Right lung (tissue), 10 donors: ENCODE measurements at places on chromosomes 3 and 15.
A peak's percentile ranks its signal among the peaks of the same experiment; 100 is the strongest.

- DNase-seq, result peak; percentile 82
These were observed 225.1 kb upstream of the C2CD4B start for GRCh38 chr15:62389885-62390790.

- no peak for DNase-seq
These were observed 55.7 kb downstream of the MB21D2 start for GRCh38 chr3:192861972-192862371.

DNA sequence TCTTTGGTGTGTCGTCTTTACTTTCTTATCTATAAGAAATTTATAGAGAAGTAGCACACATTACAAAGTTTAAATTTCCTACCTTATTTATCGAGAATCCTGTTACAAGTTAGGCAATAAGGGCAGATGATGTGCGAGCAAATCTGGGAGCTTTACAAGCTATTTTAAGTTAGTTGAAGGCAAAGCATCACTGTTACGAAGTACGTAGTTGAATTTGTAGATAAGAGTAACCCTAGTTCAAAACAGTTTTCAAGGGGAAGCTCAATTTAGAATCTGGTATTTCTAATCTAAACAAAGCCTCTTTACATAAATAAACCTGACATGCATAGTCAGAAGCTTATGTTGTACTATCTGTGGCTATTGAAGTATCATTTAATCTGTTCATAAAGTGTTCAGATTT, 8.4 kb downstream of the KBTBD8 start:
- no peak for DNase-seq

DNA sequence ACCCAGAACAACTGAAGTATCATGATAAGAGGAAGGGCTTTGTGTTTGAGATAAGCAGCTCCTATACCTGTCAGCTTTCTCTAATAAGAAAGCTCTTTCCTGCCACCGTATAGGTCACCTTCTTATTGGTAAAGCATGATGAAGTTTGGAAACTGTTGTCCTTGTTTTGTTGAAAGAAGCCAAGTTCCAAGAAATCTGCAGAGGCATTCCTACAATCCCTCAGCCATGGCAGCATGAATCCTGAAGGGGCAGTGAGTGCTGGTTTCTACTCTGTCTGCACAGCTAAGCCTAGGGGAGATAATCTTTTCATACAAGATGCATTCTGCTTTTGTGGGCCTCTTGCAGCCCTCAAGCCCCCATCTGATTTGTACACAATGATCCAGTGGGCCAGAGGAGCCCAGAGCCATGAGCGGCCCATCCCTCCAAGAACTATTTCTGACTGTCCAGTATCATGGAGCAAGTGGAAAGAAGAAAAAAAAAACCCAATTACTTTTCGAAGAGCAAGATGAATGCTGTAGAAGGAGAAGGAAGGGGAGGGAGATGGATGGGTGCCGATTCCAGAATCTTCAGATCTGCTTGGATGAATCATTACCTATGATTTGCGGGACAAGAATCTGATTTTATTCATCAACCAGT, 1.9 kb upstream of the THBS1 start:
- no peak for DNase-seq
